ENCODE measurements at places on chromosomes 3 and 15. TPM values are rescaled to one million over a fixed set of nuclear protein-coding genes. Genes with fewer than 3 reads are reported as not detected.

GRCh38 chr15:98442379-98442833, 205.9 kb upstream of the IGF1R start:
- peak; percentile 78 for DNase-seq

Gene TMOD3
- total RNA-seq, result 31.1 TPM

DNA sequence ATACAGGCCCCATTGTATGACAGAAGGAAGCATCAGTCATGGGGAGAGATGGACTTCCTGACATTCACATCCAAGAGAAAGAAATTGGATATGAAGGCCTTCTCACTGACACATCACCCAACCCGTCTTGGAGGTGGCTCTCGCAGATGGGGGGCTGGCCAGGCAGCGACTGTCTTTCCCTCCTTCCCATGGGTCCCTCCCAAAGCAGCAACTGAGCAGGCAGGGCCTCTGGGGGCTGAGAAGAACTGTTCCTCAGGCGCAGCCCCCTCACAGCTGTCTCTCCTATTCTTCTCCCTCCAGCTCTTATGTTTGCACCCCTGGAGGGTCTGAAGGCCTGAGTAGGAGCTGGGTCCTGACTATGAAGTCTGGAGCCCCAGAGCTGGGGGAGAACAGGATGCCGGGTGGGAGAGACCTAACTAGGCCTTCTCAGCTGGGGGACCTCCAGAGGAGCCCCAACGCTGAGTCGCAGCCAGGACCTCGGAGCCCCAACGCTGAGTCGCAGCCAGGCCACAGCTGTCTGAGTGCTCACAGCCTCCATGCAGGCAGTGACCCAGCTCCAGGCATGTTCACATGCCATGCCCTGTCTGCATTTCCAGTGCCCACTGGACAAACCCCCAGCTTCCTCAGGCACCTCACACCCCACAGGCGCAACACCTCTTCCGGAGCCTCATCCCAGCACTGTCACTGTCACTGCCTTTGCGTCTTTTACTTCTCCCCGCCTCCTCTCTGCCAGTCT, 29.6 kb downstream of the UMPS start:
- no peak for DNase-seq

- DNase-seq, result no peak
Measured at GRCh38 chr3:188322135-188322887, 168.4 kb downstream of the LPP start.

DNA sequence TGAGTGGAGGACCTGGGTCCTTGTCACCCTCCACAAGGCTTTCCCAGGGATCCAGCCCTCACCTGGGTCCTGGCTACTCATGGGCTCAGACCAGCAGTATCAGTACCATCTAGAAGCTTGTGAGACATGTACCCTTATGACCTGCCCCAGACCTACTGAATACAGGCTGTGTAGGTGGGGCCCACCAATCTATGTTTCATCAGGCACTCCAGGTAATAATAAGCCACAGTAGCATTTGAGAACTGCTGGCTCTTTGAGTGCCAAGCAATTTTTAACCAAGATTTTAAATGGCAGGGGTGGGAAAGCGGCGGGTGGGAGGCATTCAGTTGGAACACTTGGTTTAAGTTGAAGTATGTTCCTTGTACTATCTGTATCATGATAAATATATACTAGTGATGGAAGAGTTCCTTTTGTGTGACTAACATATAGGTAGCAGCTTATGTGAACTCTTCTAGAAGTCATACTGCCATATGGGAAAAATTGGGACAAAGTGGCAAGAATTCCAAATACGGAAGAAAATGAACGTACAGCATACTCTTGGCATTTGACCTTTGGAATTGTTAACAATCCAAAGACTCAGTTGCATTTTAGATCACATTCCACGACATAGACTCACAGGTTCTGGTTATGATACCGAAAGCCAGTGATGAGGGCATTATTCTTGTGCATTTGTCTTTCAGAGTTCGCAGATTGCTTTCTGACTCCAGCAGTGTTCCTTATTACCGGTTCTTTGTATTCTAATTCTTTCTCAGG, 190.4 kb downstream of the GHSR start:
- peak; percentile 85 for DNase-seq

DNA sequence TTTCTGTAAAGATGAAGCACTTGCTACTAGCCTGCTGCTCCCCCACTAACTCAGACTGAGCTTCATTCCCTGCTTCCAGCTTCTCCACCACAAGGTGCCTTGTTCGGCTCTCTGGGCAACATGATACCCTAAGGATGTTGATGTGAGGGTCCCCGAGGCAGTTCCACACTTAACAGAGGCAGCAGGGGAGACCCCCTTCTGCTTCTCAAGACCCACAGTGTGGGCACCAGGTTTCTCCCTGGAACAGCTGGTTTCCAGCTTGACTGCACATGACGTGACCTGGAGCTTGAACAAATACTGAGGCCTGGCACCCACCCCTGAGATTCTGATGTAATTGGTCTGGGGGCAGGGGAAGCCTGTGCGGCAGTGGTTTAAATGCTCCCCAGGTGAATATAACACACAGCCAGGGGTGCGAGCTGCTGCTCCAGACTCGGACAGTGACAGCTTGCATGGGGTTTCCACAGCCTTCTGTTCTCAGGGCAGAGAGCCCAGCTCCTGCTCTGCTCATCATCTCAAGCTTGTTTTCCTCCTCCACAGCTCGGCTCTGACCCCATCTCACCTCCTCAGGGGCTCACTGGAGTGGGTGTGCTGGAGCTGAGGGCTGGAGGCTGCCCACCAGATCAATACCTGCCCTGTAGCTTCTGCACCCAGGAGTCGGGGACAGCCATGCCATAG, 95.0 kb upstream of the HACD2 start:
- DNase-seq, result no peak

Gene ATP13A4
- total RNA-seq, result not detected

Gene KCNMB2
- total RNA-seq, result not detected

DNA sequence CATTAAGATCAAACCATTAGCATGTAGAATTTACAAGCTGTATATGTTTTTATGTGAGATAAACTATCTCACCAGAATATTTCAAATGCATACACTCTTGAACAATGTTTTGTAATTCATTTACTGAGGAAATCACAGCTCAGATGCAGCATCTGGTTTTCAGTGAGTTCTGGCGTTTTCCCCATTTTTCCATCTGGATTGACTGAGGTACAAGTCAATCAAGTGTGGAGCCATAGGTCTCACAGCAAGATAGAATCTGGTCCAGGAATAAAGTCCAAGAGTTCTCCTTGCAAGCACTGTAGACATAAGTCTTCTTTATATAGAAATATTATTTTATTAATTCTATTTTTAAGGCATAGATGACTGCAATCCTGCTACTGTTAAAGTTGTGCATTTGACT, 219.3 kb downstream of the ZBBX start:
- DNase-seq, result no peak

GRCh38 chr15:77596821-77597803, 35.6 kb downstream of the LINGO1 start:
- DNase-seq, result no peak

DNA sequence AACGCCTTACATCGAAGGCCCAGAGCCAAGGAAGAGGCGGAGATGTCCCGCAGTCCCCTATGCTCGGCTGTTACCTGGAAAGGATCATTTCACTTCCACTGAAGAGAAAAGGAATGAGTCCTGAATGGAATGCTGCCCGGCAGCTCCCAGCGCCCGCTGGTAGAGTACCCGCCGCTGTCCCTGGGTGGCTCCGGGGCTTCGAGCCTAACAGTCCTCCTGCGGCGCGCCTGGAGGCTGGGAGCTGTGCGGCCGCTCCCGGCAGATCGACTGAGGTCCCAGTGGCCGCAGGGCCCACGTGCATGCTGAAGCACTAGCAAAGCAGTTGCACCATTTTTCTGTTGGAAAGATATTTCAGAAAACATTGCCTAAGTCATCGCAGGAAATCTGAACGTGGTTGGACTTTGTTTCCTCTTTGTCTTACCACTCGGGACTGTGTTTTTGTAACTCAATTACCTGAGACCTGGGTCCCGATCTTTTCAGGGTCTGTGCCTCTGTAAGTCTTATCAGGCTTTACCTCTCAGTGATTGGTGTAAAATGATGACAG, 984 bp downstream of the RNU6-1 start:
- peak; percentile 29 for DNase-seq

All from Caki2 (cell line).